ENCODE measurements at places on chromosomes 12 and 14.

- no peak for DNase-seq
Measured at GRCh38 chr14:61517911-61518384, 177.4 kb upstream of the HIF1A start.

DNA sequence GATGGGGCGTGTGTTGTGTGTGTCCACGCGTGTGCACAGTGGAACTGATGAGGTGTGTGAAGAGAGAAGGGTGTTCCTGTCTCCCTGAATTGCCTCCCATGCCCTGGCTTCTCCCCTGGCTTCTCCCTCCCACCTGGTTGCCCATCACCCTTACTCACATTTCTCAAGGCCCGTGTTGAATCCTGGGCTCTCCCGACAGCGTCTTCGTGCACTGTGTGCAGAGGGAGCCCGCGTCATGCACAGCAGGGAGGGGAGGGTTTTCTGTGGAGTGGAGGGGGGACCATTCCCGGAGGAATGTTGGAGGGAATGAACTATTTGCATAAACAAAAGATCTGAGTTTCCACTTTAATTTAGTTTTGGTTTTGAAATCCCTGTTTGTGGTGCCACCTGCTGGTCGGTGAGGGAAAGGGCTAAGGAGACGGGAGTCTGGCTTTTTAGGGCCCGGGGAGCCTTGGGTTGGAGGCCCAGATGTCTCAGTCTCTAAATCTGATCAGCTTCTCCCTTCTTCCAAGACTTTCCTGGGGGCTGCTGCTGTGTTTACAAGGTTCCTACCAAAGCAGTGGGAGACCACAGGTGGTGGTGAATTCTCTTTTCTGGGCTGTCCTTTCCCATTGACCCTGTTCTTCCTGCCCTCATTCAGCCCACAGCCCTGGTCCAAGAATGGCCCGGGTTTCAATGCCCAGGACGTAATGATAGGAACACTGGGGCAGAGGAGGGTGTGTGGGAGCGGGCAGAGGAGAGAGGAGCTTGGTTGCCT is at the start of gene C1R:
TSS of gene C1R (minus strand) at position 217 of the 757 bp plus-strand sequence. CDS start at position 160, 57 bp downstream.
- DNase-seq = peak; percentile 92

DNA sequence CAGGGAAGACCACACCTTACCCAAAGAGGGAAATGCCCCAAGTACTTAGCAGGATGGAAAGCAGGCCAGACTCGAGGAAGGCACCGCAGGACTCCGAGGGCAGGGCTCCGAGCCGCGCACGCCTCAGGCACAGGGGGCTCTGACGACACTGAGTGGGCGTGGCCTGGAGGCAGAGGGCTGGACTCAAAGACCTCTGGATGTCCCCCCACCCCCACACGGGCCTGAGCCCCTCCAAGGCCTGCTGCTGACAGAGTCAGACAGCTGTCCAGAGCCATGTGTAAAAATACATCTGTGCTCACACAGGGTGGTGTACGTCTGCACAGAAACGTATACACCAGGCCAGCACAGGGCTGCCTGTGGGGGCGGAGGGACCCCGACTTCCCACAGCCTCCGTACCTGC is 1.4 kb downstream of the AKT1 start:
- DNase-seq = peak; percentile 66

DNA sequence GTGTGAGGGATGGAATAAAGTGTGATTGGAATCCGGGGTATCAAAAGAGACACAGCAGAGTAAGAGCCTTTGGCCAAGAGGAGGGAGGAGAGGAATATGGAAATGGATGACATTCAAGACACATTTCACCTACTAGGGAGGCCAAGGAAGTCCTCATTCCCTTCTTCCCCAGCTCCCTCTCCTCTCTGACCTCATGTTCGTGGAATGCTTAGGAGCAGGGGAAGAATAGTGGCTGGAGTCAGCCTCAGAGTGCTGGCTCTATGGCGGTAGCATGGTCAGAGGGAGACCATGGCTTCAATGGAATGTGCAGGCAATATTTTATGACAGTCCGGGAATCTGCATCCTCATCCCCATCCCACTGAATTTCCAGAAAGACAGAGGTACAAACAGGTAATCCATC is 196.6 kb downstream of the EGLN3 start:
- peak; percentile 30 for DNase-seq

DNA sequence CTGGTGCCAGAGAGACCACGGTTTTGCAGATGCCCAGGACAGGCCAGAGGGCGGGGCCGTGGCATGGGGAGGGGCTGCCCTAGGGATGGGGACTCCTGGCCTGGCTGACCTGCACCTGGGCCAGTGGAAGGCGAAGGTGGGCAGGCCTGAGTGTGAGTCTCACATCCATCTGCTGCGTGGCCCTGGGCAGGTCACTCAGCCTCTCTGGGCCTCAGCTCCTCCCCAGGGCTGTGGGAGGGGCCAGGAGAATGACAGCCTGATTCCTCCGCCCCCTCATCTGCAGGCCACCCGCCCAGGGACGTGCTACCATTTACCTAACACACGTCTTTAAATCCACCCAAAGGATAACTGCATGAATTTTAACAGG is 90.9 kb downstream of the GALNT9 start:
- no peak for DNase-seq
